ENCODE measurements at places on chromosomes 6 and 20. TPM values are rescaled to one million over a fixed set of nuclear protein-coding genes. Genes with fewer than 3 reads are reported as not detected.

FAM110A gene
- 11.7 TPM for total RNA-seq

SYCP2L gene
- 3.3 TPM for total RNA-seq

SPDEF gene
- total RNA-seq = 2.4 TPM

AKAP7 gene
- total RNA-seq = 2.6 TPM

IL17A gene
- not detected for total RNA-seq

COL9A3 gene
- 0.54 TPM for total RNA-seq
